ENCODE measurements at places on chromosomes 5 and 9.

DNA sequence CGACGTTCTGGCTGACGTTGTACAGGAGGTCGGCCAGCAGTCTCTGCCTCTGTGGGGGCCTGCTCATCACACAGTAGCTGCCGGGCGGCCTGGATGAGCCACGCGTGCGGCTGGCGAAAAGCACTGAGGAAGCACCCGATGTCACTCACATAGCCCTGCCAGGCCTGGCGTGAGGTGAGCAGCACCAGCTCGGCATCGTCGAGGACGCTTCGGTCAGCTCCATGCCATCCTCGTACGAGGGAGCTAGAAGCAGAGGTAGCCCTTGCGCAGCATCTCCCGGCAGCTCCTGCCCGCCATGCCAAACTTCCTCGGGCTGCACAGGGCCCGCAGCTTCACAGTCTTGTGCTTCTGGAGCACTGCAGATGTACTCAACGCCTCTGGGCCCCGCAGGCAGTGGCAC, 6.2 kb downstream of the NDUFB6 start:
- DNase-seq: no peak

GRCh38 chr5:66713998-66714397, 117.8 kb downstream of the MAST4 start:
- DNase-seq: no peak

GRCh38 chr5:156395306-156395675, 68.3 kb downstream of the SGCD start:
- DNase-seq: no peak

- DNase-seq: no peak
Observed at GRCh38 chr5:149775785-149776184, 45.7 kb downstream of the PPARGC1B start.

DNA sequence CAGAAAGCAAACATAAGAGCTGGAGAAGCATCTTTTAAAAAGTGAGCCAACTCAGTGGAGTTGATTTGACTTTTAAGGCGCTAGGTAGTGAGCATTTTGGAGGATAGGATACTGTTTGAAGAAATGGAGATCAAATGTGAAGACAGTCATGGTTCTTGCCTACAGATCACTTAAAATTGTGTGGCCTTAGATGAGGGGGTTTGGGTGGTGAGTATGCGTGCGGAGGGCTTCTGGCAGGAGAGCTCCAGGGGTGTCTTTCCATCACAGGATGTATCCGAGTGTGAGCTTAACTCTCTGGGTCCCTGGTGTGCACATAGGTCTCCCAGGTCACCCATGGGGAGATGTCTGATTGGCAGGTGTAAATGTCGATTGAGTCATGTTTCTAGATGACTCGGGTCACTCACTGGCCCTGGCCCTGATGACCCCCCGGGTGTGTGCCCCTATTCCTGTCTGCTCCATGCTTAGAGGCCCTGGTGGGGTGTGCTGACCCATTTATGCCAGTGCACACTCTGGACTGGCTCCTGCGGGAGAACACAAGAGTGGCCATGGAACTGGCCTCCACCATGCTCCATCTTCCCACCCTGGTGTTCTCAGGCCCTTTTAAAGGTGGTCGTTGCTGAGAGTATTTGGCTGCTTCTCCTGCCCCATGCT, 274.4 kb downstream of the FSTL4 start:
- DNase-seq: no peak

- DNase-seq: no peak
Observed at GRCh38 chr9:87742813-87743428, 17.0 kb downstream of the CTSL start.

DNA sequence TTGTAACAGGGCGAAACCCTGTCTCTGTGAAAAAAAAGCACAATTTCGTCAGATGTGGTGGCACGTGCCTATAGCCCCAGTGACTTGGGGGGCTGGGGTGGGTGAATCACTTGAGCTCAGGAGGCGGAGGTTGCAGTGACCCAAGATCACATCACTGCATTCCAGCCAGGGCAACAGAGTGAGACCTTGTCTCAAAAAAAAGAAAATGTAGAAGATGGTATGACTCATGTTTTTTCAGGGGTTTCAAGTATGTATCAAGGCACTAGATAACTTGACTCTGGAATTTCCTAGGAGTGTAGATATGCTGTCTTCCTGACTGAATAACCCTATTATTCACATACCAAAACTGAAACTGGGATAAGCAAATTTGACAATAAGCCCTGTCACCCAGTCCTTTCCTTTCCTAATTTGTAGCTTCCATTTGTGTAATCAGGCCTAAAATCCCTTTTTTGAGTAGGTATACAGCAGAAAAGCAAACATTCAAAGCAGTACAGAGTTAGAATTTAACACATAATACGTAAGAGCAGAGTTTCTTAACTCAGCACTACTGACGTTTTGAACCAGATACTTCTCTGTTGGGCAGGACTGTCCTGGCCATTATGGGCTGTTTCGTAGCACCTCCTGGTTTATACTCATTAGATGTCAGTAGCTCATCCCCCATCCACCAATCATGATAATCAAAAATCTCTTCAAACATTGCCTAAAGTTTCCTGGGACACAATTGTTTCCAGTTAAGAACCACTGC, 17.3 kb upstream of the ANKRD18B start:
- no peak for DNase-seq
